Osteoblast (primary cell): ENCODE measurements at places on chromosomes 3 and 15. TPM values are rescaled to one million over a fixed set of nuclear protein-coding genes. Genes with fewer than 3 reads are reported as not detected.

DNA sequence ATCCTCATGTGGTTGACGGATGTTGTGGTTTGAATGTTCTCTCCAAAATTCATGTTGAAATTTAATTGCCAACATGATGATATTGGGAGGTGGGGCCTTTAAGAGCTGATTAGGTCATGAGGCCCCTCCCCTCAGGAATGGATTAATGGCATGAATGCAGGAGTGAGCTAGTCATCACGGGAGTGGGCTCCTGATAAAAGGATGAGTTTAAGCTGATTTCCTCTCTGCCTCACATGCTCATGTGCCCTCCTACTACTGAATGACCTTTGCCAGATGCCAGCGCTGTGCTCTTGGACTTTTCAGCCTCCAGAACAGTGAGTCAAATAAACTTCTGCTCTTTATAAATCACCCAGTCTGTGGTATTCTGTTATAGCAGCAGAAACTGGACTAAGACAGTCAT lies 111.2 kb downstream of the MYO5A start:
- no peaks in the 10 kb centered on the region for H3K27me3 ChIP-seq
- H3K4me1 ChIP-seq = no peaks in the 10 kb centered on the region
- no peaks in the 10 kb centered on the region for H3K36me3 ChIP-seq
- peak; percentile 21 for DNase-seq
- H3K27ac ChIP-seq = no peak overlapping the region

GRCh38 chr15:99844150-99844549 lies 110.9 kb upstream of the LYSMD4 start:
- H3K4me3 ChIP-seq = no peak overlapping the region
- no peaks in the 10 kb centered on the region for H3K36me3 ChIP-seq

DNA sequence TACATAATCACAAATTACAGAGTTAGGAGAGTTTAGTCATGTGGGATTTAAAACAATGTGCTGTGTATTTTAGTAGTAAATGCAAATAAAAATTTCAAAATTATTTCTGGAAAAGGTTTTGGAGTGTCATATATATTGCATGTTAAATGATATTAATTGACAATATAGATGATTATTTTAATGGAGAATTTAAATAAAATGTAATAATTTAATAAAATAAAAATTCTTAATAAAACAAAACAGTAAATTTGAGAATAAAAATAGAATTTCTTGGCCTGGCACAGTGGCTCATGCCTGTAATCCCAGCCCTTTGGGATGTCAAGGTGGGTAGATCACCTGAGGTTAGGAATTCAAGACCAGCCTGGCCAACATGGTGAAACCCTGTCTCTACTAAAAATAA lies 1442.8 kb upstream of the ALCAM start:
- H3K27ac ChIP-seq = no peak overlapping the region
- H3K4me1 ChIP-seq = no peaks in the 10 kb centered on the region
- H3K4me3 ChIP-seq = no peak overlapping the region
- no peaks in the 10 kb centered on the region for H3K36me3 ChIP-seq

DNA sequence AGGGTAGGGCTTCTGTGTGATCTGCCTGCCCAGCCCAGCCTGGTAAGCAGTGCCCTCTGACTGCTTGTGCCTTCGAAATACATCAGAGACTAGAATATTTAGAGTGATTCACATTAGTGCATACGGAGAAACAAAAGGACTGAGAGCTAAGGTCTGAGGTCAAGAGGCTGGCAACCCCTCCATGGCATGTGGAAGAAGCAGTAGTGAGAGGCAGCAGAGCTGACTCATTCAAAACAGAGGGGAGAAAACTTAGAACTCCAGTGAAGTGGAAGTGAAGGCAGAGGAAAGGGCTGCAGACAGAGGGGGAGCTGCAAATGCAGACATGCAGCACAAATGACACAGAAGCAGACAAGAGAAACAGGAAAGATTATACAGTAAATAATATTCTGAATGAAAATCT lies 61.6 kb downstream of the ULK4 start:
- no peak overlapping the region for H3K27ac ChIP-seq
- no peaks in the 10 kb centered on the region for H3K36me3 ChIP-seq
- DNase-seq = no peak
- no peaks in the 10 kb centered on the region for H3K4me1 ChIP-seq
- H3K4me3 ChIP-seq = no peak overlapping the region

Gene THAP10
- total RNA-seq = 1.1 and 1.8 TPM in 2 replicates

DNA sequence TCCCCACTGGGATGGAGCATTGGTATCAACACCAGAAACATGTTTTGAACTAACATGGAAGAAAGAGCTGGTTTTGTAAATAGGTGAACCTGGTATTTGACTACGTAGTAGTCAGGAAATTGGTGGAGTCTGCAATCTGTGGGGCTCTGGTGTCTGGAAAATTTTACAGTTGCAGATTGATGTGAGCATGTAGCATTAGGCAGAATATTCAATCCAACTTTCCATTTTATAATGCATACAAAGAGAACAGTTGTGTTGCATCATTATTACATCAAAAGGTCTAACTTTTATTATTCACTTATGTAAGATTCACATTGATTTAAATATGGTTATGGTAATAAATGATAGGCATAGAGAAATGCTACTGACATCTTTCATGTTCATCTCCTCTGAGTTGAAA lies 340.0 kb downstream of the ZNF385D start:
- H3K4me1 ChIP-seq = no peaks in the 10 kb centered on the region
- no peak for DNase-seq

GRCh38 chr3:188348435-188349244 lies 194.7 kb downstream of the LPP start:
- DNase-seq = peak; percentile 61
- H3K27ac ChIP-seq = peak overlapping the region; percentile 88
- H3K4me3 ChIP-seq = peak overlapping the region; percentile 37
- H3K36me3 ChIP-seq = no peaks in the 10 kb centered on the region

DNA sequence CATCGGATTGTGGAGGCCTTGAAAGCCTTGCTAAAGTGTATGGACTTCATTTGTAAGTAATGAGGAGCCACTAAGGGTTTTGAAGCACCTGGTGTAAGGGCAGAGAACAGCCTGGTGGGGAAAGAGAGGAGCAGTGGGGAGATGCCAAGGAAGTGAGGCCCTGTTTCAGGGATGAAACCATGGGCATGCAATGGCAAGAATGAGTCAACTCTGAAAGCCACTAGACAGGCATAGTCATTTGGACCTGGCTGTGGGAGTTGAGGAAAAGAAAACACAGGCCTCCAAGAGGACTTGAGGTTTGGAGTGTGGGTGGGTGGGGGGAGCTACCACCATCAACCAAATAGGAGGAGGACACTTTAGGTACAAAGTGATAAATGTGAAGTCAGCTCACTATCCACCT lies 7.6 kb downstream of the XCR1 start:
- peaks cover 5% of the 10 kb centered on the region for H3K4me1 ChIP-seq
- no peak overlapping the region for H3K27ac ChIP-seq
- no peaks in the 10 kb centered on the region for H3K27me3 ChIP-seq
- no peaks in the 10 kb centered on the region for H3K36me3 ChIP-seq
- DNase-seq = peak; percentile 94

- peaks cover 56% of the 10 kb centered on the region for H3K4me1 ChIP-seq
- DNase-seq = no peak
- peaks cover 3% of the 10 kb centered on the region for H3K36me3 ChIP-seq
- no peak overlapping the region for H3K4me3 ChIP-seq
- H3K27ac ChIP-seq = peak overlapping the region; percentile 78
- no peaks in the 10 kb centered on the region for H3K27me3 ChIP-seq
Measured at GRCh38 chr3:71076361-71077002, 507.0 kb downstream of the FOXP1 start.

- no peak overlapping the region for H3K4me3 ChIP-seq
- DNase-seq = no peak
- no peak overlapping the region for H3K27ac ChIP-seq
- no peaks in the 10 kb centered on the region for H3K36me3 ChIP-seq
- no peaks in the 10 kb centered on the region for H3K27me3 ChIP-seq
Measured at GRCh38 chr3:32498992-32499391, 3.7 kb downstream of the CMTM6 start.

GRCh38 chr3:140151321-140151720 lies 216.3 kb downstream of the CLSTN2 start:
- H3K36me3 ChIP-seq = no peaks in the 10 kb centered on the region
- no peak overlapping the region for H3K4me3 ChIP-seq
- H3K4me1 ChIP-seq = no peaks in the 10 kb centered on the region
- DNase-seq = no peak

- no peaks in the 10 kb centered on the region for H3K4me1 ChIP-seq
- DNase-seq = no peak
- no peaks in the 10 kb centered on the region for H3K27me3 ChIP-seq
- H3K27ac ChIP-seq = no peak overlapping the region
- H3K4me3 ChIP-seq = no peak overlapping the region
Measured at GRCh38 chr15:23569151-23569925, 3.9 kb downstream of the MKRN3 start.

DNA sequence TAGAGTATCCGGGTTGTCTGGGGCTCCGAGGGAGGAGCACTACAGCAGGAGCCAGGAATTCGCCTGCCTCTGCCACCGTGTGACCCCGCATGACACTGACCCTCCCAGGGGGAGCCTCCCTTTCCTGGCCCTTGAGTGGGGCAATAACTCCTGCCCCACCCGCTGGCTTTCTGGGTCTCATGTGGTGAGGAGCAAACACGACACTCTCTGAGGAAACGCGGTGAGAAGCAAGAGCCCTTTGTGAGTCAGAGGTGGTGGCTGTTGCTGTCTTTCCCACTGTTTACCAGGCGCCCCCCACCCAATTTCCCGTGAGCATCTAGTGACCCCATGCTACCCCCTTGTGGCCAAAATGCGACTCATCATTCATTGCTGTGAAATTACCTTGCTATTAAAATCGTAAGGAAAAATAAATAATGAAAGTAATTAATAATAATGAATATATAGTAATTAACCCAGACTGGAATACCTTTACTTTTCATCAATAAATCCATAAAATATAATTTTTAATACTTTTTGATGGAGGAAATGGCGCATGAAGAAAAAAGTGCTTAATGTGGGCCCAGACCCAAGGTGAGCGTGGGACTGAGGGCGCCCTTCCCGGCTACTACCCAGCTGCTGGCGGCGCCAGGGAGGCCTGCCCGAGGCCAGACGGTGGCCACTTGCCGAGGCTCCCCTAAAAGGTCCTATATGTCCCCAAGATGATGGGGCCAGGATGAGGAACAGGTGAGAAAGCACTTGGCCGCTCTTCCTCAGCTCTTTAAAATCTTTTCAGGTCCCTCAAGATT lies 29.3 kb downstream of the CCNL1 start:
- H3K27me3 ChIP-seq = no peaks in the 10 kb centered on the region
- peak; percentile 89 for DNase-seq
- peak overlapping the region; percentile 91 for H3K27ac ChIP-seq

- peak; percentile 73 for DNase-seq
- no peaks in the 10 kb centered on the region for H3K4me1 ChIP-seq
- no peak overlapping the region for H3K4me3 ChIP-seq
Measured at GRCh38 chr3:71710906-71711494, 14.2 kb downstream of the EIF4E3 start.

DNA sequence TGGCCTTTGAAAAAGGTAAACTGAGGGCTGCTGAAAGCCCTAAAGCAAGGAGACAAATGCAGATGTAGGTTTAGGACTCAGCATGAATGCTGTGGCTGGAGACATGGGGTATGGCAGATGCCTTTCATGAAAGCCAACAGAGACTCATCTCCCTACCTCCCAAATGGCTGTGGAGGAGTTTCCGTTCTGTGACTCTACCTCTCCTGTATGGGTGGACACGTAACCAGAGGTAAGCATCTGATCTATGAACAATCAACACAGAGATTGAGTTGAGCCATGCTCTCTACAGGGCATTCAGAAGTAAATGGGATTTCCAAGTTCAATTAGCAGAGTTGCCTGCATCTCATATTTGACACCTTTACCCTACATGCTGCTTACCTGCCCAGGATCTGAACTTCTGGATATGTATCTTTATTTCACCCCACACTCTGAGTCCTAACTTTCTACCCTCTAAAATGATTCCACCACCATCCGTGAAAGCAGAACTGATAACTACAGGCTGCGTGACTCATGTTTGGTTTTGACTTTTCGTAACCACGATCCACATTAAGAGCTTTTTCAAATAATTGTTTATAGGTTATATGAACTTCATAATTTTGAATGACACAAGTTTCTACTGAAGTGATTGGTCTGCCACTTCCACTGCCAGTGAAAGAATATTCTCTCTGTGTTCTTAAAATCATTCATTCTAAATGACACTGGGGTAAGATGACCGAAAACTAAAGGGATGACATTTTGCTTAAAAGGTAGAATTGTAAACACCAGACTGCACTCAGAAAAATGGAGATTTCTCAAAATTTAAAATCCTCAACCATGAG lies 1058.7 kb downstream of the FHIT start:
- no peaks in the 10 kb centered on the region for H3K27me3 ChIP-seq
- no peak overlapping the region for H3K27ac ChIP-seq
- peak; percentile 3 for DNase-seq
- no peaks in the 10 kb centered on the region for H3K4me1 ChIP-seq

GRCh38 chr15:48126667-48127355 lies 6.0 kb downstream of the SLC24A5 start:
- H3K4me1 ChIP-seq = no peaks in the 10 kb centered on the region
- no peaks in the 10 kb centered on the region for H3K27me3 ChIP-seq
- DNase-seq = peak; percentile 19
- no peaks in the 10 kb centered on the region for H3K36me3 ChIP-seq

GRCh38 chr15:70324001-70324974 lies 226.6 kb upstream of the TLE3 start:
- DNase-seq = no peak
- no peak overlapping the region for H3K4me3 ChIP-seq
- H3K27me3 ChIP-seq = no peaks in the 10 kb centered on the region
- peaks cover 50% of the 10 kb centered on the region for H3K4me1 ChIP-seq
- peak overlapping the region; percentile 0 for H3K27ac ChIP-seq

Gene ARHGAP11A
- 7.2 and 8.8 TPM in 2 replicates for total RNA-seq

Gene TM6SF1
- total RNA-seq = 0.29 and 0.36 TPM in 2 replicates
